ENCODE measurements at places on chromosomes 11 and 22.

DNA sequence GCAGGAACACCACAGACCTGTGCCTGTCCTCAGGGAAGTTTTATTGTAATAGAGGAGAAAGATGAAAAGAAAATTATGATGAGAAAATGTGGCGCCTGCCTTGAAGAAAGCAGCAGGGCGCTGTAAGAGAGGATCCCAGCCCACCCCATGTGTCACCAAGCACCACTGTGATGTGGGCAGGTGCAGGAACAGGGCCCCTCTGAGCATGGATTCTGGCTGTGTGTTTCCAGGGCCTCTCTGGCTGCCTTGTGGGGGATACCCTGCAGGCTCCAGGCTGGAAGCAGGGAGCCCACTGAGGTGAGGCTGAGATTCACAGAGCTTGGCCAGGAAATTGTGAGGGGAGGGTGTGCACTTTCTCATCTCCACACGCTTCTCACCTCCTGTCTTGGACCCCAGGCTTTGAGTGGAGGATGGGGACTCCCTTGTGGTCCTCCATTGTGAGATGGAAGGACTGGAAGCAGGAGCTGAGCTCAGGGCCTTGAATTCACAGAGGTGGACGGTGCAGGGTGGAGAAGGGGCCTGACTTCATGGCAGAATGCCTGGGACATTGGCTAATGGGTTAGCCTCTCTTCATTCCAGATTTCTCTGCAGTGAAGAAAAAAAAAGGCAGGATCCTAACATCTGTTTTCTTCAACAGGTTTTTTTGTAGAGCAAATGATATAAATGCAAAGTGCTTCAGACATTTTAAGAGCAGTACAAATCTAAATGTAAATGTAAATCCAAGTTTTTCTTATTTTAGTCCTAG lies 246.6 kb upstream of the B3GAT1 start:
- no peak for DNase-seq

DNA sequence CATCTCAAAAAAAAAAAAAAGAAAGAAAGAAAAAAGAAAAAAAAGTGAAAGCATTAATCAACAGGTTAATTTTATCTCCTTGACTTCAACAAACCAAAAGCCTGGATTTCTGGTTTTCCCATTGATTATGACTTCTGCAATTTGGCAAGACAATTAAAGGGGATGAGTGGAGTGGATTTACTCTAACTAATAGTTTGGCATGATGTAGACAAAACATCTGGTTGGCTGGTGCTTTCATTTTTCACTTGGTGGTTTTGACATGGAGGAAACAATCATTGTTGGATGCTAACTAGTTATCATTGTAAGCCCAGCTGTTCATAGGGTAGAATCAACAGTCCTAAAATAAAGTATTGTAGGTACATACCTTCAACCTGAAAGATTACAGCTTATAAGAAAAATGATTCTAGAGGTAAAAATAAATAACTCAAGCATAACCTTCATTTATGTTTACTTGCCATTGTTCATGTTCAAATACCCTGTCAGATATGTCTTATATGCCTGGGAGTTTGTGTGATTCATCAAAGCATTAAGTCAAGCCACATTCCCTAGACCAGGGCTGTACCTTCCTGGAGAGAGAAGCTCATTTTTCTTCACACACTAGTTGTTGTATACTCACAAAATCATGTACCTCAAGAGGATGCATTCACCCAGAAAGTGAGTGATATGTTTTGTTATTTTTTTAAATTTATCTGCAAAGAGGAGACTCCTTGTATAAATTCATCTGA lies 15.1 kb downstream of the FIBIN start:
- DNase-seq = no peak

GRCh38 chr11:80960381-80961029 lies 1519.7 kb upstream of the TENM4 start:
- no peak for DNase-seq

GRCh38 chr11:93526346-93526633 lies 16.9 kb downstream of the SMCO4 start:
- DNase-seq = no peak

- DNase-seq = no peak
These were observed 35.1 kb upstream of the MUC5AC start for GRCh38 chr11:1122664-1123002.

DNA sequence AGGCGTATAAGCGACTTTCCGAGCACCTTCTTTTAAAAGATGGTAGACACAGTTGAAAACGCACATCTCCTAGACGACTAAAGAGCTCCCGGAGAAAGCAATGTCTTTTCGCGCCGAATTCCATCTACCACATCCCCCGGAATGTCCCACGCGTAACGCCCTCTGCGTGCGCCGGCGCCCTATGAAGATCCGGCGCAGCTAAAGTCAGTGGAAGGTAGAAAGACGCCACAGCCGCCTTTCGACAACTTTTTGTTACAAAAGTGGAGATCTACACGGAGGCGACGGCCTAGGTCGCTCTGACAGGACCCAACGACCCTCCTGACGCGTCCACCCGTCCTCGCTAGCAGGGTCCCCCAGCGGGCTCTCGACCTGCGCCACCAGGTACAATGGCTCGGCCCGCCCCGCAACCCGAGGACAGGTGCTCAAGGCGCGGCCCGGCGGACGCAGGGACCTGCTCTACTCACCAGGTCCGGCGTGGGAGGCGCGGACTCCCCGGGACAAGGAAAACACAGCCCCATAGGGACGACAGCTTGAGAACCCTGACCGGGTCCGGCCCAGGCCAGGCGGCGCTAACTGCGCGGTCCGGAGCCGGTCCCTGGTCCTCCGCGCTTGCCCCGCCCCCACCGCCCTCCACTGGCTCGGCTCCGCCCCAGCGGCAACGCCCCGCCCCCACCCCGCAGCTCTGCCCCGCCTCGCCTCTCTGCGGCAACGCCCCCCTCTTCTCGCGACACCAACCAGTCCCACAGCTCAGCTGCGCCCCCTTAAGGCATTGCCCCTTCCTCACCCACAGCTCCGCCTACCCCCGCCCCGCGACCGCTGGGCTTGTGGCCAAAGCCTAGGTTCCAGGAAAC lies at the start of gene SVIP:
TSS of gene SVIP (minus strand) at position 571 of the 851 bp plus-strand sequence. CDS start at position 518, 53 bp downstream.
- DNase-seq = peak; percentile 86

GRCh38 chr11:86176165-86176884 lies 68.2 kb upstream of the EED start:
- DNase-seq = no peak

DNA sequence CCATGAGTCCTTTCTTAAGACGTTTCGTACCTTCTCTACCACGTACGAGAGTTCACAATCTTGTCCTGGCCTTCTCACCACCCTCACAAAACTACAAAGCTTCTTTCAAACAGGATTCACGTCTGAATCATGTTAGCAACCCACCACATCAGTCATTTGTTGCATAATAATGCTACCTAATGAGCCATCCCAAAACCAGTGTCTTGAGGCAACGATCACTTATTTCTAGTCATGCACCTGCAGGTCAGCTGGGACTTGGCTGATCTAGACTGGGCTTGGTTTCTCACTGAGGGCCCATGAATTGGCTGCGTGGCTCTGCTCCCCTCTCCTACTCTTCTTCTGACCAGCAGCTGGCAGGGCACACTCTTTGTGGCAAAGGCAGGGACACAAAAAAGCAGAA lies 28.3 kb downstream of the LARGE1 start:
- DNase-seq = no peak

DNA sequence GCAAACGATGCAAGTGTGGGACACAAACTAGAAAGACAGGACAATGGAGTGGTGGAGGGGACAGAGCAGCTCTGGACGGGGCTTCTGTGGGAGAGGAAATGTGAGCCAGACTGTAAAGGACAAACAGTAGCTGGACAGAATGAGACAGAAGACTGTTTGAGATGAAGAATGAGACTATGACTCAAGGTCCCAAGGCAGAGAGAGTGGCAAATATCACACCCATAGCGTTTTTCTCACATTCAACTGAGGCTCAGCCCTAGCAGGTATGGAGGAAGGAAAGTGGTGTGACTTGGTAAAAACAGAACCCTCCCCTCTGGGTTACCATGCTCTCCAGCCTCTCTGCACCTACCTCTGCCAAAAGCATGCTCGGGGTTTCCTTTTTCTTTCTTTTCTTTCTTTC lies 96.5 kb downstream of the RPL27A start:
- DNase-seq = no peak

GRCh38 chr11:111765320-111765983 lies 737 bp downstream of the PPP2R1B start:
- DNase-seq = no peak

GRCh38 chr22:28589102-28589750 lies 90.4 kb downstream of the TTC28 start:
- no peak for DNase-seq

DNA sequence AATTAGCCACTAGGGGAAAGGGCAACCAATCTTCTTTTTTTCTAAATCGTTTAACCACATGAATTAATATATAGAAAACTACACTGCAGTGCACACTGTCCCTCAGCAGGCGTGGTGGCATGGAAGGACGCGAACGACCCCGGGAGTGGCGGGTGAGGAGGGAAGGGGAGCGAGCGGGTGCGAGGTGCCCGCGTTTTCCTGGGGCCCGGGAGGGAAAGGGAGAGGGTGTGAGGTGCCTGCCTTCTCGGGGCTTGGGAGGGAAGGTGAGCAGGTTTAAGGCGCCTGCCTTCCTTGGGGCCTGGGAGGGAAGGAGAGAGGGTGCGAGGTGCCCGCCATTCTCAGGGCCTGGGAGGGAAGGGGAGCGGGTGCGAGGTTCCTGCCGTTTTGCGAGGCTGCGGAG lies 765 bp downstream of the GAB4 start:
- no peak for DNase-seq

- DNase-seq = no peak
These were observed 136.6 kb downstream of the ELP4 start for GRCh38 chr11:31646216-31646615.

DNA sequence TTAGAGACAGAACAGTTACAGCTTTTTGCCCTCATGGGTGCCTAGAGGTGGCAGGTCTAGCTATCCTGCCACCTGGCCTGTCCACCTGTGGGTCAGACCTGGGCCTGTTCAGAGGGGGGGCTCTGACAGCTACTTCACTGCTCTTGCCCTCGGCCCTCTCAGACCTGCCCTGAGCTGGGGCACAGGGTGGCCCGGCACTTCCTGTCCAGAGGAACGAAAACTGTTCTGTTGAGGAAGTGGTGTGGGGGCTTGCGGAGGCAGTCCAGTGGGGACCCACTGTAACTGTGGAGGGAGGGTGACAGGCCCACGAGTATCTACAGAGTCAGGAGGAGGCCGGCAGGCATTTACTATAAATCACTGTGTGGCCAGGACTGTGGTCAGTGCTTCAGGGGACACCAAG lies 16.2 kb downstream of the TESMIN start:
- DNase-seq = no peak

- DNase-seq = no peak
These were observed 36.5 kb upstream of the CSNK1E start for GRCh38 chr22:38353701-38354100.

DNA sequence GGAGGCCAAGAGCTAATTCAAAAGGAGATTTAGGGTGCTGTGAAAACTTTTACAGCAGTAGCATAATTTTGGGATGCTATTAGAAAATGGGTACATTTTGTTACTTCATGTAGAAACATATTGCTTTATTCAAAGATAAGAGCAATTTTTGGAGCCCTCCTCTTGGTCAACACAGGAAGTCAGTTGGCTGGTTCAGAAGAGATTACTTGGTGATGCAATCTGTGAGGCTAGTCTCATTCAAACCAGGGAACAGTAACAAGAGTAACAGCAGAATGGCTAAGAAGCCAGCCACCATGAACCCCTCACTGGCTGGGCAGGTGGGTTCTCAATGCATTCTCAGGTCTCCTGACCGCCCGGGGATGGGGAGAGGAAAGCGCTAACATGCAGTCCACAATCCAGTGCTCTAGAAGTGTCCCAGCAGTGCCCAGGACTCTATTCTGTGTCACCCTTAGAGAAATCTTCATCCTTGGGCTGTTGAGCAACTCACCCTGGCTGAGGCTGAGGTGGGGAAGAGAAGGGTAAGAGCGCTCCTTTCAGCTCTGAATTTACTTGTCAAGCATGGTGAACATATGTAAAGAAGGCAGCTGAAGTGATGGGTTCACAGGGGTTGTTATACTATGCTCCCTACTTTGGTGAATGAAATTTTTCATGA lies 262.2 kb upstream of the UBASH3B start:
- no peak for DNase-seq

DNA sequence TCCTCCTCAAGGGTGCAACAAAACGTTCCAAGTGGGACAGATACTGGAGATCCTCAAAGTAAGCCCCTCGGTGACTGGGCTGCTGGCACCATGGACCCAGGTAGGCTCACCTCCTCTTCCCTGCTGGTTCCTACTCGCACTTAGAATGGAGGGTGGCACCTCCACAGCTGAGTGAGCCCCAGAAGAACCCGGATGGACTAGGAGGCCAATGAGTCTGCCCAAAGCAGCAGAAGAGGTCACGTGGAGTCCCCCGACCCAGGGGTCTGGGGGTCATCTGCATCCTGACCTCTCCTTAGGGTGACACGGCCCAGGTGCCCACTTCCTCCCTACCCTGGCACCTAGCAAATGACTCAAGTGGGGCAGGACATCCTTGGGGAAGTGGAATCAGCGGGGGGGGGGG lies 4.4 kb downstream of the APOL1 start:
- DNase-seq = no peak

- DNase-seq = no peak
These were observed 181.4 kb upstream of the MTMR2 start for GRCh38 chr11:96105197-96105895.

DNA sequence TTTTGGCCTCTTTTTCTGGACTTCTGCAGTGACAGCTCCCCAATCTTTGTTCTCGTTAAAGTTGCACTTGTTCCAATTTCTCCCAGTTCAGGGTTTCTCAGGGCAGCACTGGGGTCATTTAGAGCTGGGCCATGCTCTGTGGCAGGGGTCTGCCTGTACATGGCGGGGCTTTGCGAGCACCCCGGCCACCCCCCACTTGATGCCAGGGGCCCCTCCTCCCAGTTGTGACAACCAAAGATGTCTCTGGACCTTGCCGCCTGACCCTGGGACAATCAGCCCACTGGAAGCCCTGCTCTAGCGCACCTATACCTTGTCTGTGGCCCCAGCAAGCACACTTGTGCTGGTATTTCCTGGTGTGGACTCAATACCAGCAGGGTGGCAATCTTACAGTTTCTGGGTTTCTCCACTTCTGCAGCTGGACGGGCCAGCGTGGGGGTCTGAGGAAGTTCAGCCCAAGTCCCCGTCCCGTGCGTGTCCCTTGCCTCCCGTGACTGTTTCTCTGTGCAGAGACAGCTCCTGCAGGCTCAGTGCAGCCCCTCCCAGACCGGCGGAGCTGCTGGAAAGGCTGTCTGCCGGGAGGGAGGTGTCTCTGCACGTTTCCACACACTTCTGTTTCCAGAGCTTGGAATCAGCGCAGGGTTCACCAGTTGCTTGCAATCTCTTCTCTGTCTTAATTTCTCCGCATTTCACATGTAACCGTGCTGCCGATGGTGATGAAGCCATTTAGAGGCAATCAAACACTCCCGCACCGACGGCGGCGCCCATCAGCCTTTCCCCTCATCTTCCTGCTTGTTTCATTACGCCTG lies 1328.9 kb downstream of the BRD1 start:
- no peak for DNase-seq

DNA sequence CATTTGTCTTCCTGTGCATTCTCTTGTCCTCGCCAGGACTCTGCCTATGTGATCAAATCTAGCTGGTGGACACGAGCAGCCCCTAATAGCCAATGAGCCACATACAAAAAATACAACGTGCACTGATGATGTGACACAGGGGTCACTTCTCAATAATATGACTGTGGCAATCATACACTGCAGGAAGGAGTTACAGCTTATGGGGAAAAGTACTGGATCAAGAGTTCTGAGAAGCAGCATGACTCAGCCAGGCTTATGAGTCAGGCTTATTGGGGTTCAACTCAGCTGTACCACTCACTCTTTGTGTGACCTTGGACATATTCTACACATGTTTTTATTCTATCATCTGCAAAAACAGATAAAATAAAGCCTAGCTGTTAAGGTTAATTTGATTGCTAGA lies 889.4 kb upstream of the TENM4 start:
- no peak for DNase-seq

- no peak for DNase-seq
These were observed 27.8 kb upstream of the MYH9 start for GRCh38 chr22:36415415-36416168.

Measured in smooth muscle cell of the brain vasculature (primary cell).